Activated effector memory CD4-positive, alpha-beta T cell treated with anti-CD3 and anti-CD28 coated beads, Interleukin-2, amount 50 U/mL, for 16 hours (primary cell): ENCODE measurements at places on chromosomes 1 and 21.

DNA sequence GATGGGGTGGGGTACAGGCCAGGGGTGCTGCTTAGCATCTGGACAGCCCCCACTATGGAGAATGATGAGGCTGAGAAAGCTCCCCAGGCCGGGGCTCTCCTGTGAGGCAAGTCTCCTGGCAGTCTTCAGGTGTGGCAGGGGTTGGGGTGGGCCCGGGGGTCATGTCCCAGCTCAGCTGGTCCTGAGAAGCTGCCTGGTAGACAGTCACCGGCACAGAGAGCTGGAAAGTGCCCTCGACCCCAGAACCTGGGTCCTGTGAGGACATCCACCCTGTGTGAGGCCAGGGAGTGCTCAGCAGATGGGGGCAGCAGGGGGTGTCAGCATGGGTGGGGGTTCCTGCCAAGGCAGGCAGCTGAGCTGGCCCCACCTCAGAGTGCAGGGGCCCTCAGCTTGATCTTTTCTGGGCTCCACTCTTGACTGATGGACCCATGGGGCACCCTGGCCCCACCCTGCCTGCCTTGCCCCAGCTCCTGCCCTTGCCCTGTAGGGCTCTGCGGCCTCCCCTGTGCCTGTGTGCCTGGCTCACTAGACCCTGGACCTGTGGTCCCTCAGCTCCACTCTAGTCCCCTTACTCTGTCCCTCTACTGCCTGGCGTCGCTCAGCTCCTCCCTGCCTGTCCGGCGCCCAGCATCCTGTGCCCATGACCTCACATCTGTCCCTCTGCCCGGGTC lies 5.8 kb downstream of the IBA57 start:
- DNase-seq = peak; percentile 58

GRCh38 chr1:203442821-203443220 lies 32.8 kb upstream of the PRELP start:
- no peak for DNase-seq

- no peak for DNase-seq
These were observed 112.8 kb upstream of the USP25 start for GRCh38 chr21:15616864-15617574.

- no peak for DNase-seq
These were observed 6.5 kb upstream of the TRAPPC10 start for GRCh38 chr21:44005593-44005992.

GRCh38 chr1:71762514-71763255 lies 519.7 kb downstream of the NEGR1 start:
- no peak for DNase-seq

- DNase-seq = no peak
These were observed 74.9 kb downstream of the ADCY10 start for GRCh38 chr1:167839009-167839408.

DNA sequence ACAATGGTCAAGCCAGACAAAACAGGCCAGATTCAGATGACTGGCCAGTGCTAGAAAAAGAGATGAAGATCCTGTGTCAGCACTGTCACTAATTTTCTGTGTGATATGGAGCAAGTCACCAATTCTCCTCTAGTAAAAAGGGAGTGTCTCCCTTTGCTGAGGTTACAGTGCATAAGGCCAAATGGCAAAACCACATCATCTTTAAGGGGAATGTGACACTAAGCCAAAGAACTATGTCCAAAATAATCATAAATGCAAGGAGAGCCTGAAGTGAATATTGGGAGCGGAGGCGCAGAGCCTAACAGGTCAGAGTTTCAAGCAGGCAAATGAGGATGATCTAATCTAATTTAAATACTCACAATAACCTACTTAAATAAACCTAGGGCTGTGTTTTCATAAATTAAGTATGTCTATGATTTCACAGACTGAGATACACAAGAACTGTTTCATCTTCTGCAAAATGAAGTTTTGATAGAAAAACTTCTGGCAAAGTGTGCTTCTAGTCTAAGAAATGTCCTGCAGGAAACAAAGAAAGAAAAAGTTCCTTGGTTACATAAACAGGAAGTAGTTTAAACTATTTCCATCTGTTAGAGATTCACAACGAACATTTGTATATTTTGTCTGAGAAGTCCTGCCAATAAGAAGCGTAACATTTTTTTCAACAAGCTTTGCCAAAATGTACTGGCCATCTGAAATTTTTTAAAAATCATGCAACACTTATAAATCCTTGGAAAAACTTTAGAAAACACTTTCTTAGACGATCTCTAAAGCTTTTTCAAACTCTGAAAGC lies 290.2 kb downstream of the LRRC40 start:
- DNase-seq = no peak

GRCh38 chr21:29477941-29478340 lies 179.2 kb downstream of the BACH1 start:
- DNase-seq = no peak

DNA sequence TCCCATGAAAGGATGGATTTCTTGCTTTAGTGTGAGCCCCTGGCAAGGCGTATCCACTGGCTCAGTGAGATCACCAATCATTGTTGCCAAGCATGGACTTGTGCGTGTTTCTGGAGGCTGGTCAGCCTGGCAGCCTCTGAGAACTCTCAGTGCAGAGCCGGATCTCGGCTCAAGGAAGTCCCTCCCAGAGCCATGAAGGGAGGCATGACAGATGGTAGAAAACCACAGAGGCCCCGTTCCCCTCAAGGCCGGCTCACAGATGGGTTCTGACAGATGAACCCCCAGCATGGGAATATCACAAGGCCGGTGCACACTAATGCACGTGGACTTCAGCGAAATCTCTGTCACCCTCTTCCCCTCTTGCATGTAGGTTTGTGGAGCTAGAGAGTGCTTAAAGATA lies 290.5 kb downstream of the AJAP1 start:
- no peak for DNase-seq

DNA sequence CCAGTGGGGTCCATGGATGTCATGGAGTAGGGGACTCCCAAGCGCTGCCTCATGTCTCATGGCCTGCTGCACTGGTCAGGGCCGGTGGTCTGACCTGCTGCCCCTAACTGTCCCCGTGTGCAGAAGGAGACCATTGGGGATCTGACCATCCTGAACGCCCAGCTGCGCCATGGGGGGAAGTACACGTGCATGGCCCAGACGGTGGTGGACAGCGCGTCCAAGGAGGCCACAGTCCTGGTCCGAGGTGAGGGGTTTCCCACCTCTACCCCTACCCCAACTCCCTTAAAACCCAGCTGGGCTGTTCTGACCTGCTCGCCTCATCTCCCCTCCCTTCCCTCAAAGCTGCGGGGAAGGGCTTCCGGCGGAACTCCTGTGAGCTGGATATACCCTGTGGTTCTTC lies 18.6 kb downstream of the TMEM81 start:
- DNase-seq = peak; percentile 22

DNA sequence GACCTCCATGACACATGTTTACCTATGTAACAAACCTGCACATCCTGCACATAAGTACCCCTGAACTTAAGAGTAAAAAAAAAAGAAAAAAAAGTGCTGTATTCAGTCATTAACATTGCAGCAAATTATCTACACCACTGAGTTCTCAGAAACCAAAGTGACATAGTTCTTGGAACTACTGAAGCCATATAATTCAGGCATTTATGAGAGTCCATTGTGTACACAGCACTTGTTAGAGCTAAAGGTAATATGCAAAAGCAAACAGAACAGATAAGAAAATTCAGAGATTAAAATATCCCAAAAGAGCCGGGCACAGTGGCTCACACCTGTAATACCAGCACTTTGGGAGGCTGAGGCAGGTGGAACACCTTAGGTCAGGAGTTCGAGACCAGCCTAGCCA lies 38.0 kb downstream of the F5 start:
- no peak for DNase-seq

- DNase-seq = no peak
These were observed 88.8 kb upstream of the IPO9 start for GRCh38 chr1:201740086-201740541.

- no peak for DNase-seq
These were observed 182.1 kb upstream of the DMRTA2 start for GRCh38 chr1:50605186-50605875.

DNA sequence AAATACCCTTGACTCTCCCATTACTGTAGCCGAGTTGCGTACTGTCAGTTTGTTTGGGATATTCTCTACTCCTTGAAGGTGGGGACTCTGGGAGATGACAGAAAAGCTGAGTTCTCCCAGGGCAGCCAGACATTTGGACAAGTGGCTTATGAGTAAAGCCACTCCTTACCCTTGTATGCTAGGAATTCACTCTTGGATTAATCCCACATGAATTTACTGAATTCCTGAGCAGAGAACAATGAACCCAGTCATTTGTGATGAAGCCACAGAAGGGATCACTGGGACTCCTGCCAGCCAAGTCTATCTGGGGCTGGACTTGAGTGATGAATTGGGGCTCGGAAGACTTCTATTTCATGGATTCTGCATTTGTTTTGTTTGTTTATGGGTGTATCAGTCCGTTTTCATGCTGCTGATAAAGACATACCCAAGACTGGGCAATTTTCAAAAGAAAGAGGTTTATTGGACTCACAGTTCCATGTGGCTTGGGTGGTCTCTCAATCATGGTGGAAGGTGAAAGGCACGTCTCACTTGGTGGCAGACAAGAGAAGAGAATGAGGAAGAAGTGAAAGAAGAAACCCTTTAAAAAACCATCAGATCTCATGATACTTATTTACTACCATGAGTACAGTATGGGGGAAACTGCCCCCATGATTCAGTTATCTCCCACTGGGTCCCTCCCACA lies 25.1 kb downstream of the C1orf116 start:
- DNase-seq = no peak

GRCh38 chr1:109477821-109478220 lies 5.9 kb upstream of the ATXN7L2 start:
- DNase-seq = peak; percentile 56

GRCh38 chr21:25179116-25179515 lies 428.2 kb downstream of the MRPL39 start:
- DNase-seq = no peak

- DNase-seq = no peak
These were observed 1.6 kb downstream of the CNIH4 start for GRCh38 chr1:224358237-224358636.

- DNase-seq = no peak
These were observed 119.1 kb upstream of the JUN start for GRCh38 chr1:58902830-58903513.

DNA sequence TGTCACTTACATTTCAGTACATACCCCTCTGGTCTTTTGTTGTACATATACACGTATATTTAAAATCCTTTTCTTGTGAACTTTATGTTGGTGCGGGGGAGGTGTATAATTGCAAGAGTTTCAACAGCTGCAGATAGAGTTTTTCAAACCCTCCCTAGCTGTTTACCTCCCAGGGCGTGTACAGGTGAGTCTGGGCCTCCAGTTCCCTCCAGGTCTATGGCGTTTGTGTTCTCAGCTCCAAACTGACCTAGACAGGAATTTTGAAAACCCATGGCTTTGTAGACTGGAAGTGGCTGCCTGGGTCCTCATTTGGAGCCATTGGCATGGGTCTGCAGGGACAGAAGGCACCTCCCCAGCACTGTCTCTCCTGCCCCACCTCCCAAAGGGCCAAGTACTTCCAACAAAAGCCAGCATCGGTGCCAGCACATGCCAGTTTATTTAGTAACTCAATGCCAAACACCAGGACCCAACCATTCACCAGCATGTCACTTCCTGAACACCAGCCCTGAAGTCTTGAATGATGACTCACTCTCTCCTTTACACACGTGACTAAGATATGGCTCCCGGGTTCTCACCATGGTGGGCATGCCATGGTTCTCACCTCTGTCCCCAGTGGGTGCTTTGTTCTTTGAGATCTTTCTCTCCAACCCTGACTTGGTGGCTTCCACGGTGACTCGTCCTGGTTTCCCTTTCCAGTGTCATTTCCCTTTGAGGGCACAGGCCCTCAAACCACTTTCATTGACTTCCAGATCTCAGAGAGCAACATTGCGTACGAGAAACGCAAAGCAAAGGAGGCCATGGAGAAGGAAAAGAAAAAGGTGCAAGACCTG lies 57.3 kb upstream of the EFHD2 start:
- peak; percentile 68 for DNase-seq

GRCh38 chr1:62341089-62341488 lies 21.9 kb upstream of the KANK4 start:
- no peak for DNase-seq

- DNase-seq = peak; percentile 89
These were observed 704 bp upstream of the CRABP2 start for GRCh38 chr1:156705918-156706656.

GRCh38 chr1:100077531-100077930 lies 55.2 kb downstream of the SASS6 start:
- no peak for DNase-seq

DNA sequence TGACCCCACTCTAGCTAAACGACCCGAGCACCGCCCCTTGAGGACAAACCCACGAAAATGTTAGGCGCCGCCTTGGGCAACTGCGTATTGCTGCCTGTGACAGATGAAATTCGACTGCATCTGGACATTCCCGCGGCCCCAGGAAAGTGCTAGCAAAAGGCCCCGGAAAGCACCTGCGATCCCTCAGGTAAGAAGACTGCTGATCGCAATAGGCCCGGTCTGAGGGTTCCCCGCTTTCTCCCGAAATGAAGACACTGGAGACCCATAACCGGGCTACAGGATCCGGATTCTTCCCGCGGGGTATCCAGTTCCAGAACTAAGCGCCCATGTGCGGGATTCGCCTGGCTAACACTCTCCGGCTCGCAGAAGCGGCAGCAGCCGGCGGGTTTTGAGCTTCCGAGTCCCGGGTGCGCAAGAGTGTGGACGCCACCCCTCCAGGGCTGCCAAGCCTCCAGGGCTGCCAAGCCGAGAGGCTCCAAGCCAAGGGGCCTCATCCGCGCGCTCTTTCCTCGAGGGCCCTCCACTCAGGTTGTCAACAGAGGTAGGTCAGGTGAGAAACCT lies 157.9 kb upstream of the NBPF11 start:
- DNase-seq = no peak

DNA sequence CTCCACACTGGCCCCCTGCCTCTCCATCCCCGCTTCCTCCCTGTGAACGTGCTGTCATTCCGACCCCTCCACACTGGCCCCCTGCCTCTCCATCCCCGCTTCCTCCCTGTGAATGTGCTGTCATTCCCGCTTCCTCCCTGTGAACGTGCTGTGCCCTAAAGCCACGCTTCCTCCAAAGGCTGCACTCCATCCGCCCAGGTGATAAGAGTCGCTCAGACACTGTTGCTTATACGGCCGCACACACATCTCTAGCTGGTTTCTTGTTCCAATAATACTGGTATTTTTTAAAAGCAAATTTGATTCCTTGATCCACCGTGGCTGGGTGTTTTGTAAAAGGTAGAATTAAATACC lies 39.3 kb upstream of the TSPEAR start:
- no peak for DNase-seq

- DNase-seq = no peak
These were observed 86.0 kb downstream of the CASZ1 start for GRCh38 chr1:10710489-10710888.

DNA sequence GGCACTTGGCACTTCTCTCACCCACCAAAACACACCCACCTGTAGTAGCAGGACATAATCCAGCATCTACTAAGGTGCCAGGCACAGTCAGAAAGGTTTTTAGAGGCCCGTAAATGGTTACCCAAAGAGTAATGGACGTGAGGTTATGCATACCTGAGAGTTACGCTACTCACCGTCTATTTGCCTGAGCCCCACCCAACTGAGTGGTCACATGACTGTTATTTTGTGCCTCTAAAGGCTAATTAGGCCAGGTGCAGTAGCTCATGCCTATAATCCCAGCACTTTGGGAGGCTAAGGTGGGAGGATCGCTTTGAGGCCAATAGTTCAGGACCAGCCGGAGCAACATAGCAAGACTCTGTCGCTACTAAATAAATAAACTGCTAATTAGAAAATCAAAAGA lies 11.0 kb downstream of the LMX1A start:
- no peak for DNase-seq
